Islet precursor cell (in vitro differentiated cells): ENCODE measurements at places on chromosomes 1 and 21.

GRCh38 chr1:221188458-221188857 is 309.2 kb downstream of the HLX start:
- no peak for DNase-seq

GRCh38 chr1:88149686-88150085 is 534.4 kb upstream of the PKN2 start:
- no peak for DNase-seq

GRCh38 chr1:40914927-40915569 is 52.9 kb upstream of the CITED4 start:
- DNase-seq: no peak

- no peak for DNase-seq
Measured at GRCh38 chr1:52634111-52634510, 1.1 kb downstream of the SHISAL2A start.

- DNase-seq: no peak
Measured at GRCh38 chr1:176541663-176542062, 78.7 kb downstream of the PAPPA2 start.

- DNase-seq: no peak
Measured at GRCh38 chr21:36962098-36962780, 4.2 kb downstream of the HLCS start.

- DNase-seq: no peak
Measured at GRCh38 chr1:228367798-228368791, 38.5 kb downstream of the TRIM11 start.

DNA sequence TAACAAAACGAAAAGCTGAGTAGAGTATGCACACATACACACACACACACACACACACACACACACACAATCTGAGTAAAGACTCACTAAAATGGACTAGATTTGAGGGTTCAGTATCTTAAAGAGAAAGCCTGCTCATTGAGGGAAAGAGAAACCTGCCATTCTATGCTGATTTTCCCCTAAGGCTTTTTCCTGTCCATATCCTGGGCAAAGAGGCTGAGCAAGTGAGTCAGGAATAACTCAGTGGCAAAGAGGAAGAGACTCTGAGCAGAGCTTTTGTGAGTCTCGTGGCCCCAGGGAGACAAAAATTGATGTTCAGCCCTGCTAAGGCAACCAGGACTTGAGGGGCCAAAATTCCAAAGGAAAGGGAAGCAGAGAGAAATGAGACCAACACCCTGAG is 37.3 kb upstream of the RUNX1 start:
- peak; percentile 68 for DNase-seq

- DNase-seq: no peak
Measured at GRCh38 chr1:211609120-211610024, 30.4 kb upstream of the SLC30A1 start.

GRCh38 chr1:75765697-75766355 is 20.2 kb upstream of the RABGGTB start:
- DNase-seq: no peak

GRCh38 chr1:58883037-58883887 is 99.4 kb upstream of the JUN start:
- no peak for DNase-seq

DNA sequence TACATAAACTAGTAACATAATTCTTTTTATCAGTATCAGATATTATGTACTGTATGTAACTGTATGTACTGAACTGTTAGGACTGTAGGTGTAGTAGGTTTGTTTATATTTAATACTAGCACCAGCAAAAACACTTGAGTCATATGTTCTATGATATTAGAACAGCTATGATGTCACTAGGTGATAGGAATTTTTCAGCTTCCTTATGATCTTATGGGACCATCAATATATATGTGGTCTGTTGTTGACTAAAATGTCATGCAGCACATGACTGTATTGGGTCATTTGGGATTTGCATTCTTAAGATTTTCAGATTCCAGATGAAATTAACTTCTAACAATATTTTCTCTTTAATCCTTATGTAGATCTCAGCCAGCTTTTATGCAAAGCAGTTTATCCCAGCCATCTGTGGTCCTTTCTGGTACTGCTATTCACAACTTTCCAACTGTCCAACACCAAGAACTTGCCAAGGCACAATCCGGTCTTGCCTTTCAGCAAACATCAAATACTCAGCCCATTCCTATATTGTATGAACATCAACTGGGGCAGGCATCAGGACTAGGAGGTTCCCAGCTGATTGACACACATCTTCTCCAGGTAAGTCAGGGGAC is 38.3 kb upstream of the MYOCOS start:
- DNase-seq: no peak

DNA sequence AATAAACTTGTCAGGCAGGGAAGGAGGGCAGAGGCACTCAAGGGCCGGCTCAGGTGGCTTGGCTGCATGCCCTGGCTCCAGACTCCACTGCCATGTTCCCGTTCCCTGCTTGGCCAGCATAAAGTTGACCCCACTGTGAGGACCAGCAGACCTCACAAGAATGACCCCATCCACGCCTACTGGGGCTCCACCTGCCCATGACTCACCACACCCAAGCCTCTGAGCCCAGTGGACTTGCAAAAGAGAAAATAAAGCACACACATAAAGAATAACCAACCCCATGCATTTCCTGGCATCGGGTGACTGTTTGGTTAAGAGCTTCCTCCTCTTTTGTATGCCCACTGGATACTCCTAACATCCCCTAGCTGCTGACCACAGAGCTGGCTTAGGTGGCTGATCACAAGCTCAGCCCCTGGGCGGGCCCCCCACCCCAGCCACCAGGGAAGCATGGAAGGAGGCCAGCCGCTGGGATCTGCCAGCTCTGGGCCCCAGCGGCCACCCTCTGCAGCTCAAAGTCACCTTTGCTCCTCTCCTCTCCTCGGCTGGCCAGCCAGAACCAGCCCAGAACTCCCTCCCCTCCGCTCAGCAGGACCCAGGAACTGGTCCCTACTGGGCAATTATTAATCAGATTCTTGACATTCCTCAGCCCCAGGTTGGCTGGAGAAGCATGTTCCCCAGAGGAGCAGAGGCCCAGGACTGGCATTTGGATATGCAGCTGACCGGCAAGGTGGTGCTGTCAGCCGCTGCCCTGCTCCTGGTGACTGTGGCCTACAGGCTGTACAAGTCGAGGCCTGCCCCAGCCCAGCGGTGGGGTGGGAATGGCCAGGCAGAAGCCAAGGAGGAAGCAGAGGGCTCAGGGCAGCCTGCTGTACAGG is at the start of gene KLHDC7A:
KLHDC7A (plus strand) TSS at position 616 of the 875 bp plus-strand sequence; CDS start at position 668, 52 bp downstream.
- peak; percentile 93 for DNase-seq

DNA sequence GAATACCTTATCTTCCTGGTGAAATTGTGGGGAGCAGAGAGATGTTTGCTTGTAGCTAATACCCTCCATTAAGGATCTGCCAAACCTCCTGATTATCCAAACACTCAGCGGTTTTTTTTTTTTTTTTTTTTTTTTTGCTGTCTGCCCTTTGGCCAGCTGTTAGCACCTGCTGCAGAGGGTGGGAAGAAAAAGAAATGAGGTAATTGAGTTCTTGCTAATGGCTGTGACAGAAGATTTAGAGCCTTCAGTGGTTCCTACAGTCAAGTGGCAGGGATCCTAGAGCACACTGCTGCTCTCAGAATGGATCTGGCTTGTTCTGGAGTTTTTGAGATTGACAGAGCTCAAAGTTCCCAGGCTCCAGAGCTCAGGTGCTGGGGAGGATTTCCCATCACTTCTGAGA is 342.5 kb downstream of the DISC1 start:
- DNase-seq: no peak

GRCh38 chr1:195828325-195828724 is 779.9 kb downstream of the KCNT2 start:
- DNase-seq: no peak

DNA sequence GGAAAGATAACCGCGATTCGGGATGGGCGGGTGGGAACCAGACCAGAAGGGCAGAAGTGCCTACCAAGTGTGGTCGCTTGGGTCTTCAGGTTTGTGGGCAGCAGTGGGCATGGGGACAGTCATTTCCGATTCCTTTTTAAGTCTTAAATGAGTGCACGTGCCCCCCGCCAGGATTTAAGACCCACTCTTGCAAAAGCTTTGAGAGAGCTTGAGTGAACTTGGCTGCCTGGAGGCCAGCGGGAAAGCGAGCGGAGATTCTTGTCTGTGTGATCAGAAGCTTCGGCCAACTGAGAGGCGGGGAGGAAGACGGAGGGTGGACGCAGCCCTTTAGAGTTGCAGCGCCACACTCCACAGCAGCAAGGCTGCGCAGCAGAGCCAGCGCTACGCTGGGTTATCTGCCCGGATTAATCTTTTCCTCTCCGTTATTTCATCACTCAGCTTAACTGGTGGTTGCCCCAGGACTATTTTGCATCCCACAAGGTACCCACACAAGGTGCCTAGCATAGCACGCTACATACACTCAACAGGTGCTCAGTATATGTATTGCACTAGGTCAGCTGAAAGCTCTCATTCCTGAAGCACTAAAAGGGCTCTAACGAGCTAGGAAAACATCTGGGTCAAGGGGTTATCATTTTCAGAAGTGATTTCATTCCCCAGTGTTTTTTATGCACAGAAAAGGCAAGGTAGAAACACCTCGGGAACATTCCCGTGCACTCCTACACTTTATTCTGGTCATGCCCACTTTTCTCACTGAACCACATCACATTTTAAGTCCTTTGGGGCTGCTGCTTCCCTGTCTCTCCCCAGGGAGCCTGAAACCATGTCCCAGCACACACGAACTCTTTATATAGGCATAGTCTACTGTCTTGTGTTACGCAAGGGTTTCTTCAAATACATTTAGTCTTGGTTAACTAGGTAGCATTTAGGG is 1.5 kb upstream of the BATF3 start:
- peak; percentile 82 for DNase-seq

DNA sequence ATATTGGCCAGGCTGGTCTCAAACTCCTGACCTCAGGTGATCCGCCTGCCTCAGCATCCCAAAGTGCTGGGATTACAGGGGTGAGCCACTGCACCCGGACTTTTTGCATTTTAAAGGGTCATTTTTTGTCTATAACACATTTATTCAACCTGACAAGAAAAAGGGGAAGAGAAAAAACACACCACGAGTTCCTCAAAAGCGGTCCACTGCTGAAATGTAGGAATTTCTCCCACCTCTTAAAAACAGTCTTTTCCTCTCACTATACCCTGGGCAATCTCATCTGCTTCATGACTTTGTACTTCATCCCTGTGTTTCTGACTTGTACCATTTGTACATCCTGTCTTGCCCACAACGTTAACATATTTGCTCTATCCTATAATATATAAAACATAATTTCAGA is 413.3 kb upstream of the PTBP2 start:
- no peak for DNase-seq

GRCh38 chr1:93865253-93865652 is 13.8 kb downstream of the DNTTIP2 start:
- no peak for DNase-seq

- DNase-seq: peak; percentile 63
Measured at GRCh38 chr1:245155272-245156040, 671 bp downstream of the KIF26B start.

DNA sequence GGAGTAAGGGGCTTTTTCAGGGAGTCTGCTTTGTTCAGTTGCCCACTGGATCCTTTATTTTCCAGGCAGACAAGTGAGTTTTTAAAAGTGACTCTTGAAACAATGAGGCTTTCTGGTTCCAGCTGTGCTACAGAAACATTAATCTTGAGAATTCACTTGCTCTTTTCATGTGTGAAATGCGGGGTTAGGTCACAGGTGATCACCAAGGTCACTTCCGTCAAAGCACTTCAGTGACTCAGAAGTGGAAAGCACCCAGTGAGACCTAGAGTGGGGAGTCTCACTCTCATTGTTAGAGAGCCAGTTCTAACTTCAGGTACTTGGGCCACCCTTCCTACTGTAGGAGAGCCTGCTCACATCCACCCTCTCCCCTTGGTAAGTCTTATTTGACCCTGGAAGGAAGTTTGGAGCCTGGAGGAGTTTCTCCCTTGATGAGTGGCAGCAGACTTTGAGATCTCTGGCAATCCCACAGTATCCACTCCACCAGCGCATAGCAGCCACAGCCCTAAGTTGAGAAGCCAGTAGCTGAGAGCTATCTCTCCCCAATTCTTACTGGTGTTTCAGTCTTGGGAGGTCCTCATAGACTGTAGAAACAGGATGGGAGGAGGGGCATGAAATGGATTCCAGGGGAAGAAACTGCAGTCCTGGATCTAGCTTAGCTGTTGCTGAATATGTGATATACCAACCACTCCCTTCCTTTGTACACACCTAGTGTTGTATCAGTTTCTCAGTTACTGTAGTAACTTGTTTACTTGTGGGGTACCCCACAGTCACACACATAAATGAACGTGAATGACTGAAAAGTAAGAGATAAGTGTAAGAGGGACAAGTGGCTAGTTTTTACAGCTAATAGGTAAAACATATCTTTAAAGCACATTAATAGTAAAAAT is 3.1 kb downstream of the TACSTD2 start:
- no peak for DNase-seq

DNA sequence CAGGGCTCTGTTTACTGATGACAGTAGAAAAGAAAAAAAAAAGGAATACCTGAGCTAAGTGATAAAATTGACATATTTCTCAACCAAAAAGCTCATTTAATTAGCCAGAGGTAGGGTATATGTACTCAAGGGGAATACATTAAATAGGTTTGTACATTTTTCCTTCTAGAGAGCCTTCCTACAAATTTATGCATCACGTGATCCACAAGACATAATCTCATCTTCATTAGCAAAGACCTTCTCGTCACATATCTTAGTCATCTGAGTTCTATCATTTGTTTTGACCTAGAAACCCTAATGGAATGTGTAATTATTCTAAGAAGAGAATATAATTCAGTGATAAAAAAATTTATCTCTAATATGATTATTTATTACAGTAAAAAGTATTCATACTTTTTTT is 30.7 kb upstream of the CFHR4 start:
- DNase-seq: no peak

- no peak for DNase-seq
Measured at GRCh38 chr1:82706741-82707140, 906.0 kb downstream of the ADGRL2 start.
